ENCODE measurements at places on chromosomes 1 and 21.
A peak's percentile ranks its signal among the peaks of the same experiment; 100 is the strongest.

DNA sequence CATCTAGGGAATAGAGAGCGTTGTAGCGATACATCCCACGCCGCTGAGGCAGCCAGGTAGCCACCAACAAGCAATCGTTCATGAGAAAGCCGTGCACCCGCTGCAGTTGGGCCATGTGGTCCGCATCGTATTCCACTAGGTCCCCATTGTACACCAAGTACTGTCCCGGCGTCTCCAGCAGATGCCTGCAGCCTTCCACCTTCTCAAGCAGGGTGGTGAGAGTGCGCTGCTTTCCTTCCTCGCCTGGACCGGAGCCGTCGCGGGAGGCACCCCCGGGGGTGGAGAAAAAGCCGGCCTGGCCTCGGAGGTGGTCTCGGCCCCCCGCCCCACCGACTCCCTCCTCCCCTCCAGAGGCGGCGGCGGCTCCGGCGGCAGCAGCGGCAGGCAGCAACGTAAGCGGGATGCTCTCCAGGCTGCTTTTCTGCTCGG is 595 bp downstream of the EXOC8 start:
- no peak for DNase-seq

- DNase-seq, result no peak
These were observed 99.3 kb downstream of the CDC42BPA start for GRCh38 chr1:227218870-227219573.

DNA sequence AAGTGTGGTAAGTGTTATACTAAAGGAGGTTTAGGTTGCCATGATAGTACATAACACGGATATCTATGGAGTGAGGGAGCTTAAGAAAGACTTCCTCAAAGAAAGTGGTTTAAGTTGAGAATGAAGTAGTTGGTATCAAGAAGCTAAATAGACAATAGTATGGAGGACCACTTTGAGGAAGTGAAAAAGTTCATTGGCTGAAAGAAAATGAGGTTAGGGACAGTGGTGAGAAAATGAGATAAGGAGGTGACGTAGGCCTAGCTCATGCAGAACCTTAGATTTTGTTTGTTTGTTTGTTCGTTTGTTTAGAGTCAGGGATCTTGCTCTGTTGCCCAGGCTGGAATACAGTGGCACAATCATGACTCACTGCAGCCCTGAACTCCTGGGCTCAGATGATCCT is 72.2 kb upstream of the PPIH start:
- DNase-seq, result no peak

GRCh38 chr21:31878831-31879230 is 6.0 kb downstream of the HUNK start:
- DNase-seq, result no peak

DNA sequence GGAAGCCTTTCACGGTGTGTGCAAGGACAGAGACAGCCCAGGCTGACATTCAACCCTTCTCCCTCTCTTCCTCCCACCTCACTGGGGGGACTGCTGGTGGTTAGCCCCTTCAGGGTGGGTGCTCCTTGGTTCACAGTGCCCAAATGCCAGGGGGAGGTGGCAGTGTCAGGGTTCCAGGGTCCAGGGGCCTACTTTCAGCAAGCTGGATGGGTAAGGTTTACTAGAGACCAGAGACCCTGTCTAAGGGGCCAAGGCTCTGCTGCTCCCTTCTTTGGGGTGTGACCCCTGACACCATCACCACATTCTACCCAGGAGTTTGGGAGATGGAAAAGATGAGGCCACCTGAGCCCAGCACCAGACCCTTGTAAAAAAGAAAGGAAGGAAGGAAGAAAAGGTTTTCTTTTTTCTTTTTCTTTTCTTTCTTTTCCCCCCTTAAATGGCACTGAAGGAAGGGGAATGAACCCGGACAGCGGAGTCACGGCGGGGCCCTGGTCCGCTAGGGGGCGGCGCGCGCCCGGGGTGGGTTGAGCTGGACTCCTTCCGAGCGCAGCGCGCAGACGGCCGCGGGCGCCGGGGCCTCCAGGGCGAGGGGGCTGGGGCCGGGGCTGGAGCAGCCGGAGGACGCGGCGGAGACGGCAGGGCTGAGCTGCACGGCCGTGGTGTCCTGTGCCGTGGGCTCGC is 18.8 kb downstream of the KNCN start:
- peak; percentile 94 for DNase-seq

DNA sequence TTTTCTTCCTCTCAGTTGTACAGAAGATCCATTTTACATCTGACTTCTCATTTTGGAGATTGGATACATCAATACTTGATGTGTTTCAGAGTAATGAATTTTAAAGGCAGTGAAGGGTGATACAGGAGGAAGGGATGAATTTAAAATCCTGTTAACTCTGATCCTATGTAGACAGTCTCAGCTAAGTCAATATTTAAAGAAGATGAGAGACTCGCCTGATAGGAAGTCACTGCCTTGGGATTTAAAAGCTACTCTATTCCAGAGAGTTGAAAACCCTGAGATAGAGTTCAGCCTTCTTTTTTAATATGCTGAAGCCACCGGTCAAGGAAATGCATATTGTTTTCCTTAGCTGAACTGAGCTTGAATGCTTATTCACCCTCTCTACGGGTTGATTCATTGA is 42.7 kb downstream of the HUNK start:
- DNase-seq, result no peak

DNA sequence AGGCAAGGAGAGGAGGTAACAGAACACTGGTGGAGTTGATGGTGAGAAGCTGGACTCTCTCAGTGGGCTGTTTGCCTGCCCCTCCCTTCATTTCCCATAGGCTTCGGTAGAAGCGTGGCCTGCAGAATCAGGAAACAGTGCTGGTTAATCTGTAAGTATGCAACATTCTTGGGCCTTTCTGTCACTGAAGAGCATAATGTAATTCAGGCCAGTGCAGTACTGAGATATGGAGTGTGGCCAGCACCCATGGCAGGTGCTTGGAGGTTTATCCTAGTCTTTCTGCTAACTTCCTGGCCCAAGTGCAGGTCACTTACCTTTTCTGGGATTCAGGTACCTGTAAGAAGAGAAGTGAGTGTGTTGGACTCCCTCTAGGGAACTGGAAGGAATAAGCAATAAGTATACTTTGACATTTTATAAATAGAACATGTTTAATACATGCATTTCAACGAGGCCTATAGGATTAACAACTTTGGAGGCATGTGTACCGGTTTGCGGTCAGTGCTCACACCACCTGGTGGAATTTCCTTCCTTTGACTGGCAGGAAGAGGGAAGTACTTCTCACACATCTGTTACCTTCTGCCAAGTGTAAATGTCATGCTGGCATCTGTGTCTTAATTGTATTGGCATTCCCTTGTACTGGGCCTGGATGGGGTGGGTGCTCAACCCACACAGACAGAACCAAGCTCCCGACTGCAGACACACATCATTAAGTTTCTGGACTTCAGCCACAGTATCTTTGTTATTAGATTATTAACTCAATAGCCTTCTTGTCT is 105.5 kb downstream of the KIF26B start:
- no peak for DNase-seq

DNA sequence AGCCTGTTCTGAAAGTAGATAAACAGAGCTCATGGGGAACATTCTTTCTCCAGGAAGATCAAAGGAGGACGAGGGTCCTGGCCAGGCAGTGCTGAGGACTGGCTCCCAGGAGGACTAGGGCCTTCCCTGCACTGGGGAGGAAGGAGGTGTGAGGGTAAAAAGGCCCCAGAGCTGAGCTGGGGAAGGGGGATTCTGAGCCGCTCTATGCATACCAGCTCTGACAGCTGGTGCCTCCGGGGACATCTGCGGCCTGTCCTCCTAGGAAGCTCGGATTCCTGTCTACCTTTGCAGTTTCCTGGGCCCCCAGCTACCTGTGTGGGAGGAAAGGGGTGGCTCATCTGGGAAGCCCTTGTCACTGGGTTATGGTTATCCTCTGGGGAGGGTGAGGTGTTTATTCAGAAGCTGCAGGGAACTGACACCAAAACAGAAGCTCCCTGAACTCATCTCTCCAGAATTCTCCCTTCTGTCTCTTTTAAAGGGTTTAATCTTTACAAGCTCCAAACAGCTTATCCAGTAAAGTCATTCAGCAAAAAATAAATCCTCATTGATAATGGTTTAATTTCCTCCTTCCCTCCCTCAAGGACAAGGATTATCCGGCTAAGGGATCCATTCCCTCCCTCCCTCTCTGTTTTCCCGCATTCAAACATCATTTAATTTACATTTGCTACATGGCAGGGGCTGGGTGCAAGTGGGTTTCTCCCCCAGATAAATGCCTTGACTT is 31.0 kb downstream of the NENF start:
- no peak for DNase-seq

DNA sequence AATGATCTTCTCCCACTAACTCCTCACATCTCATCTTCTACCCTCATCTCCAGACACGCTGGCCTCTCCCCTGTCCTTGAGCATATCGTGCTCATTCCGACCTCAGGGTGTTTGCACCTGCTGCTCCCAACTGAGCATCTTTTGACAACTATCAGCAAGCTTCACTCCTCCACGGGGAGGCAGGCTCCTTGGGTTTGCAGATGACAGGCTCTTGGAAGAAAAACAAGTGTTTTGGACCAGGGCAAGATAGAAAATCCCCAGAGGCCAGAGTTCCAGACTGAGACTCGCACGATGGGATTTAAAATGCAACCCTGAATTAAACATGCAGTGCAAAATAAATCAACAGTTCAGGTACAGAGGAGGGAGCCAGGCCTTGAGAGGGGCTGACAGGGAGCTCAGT is 246.7 kb downstream of the PTPRU start:
- no peak for DNase-seq

GRCh38 chr21:41695513-41695912 is 71.3 kb downstream of the RIPK4 start:
- no peak for DNase-seq

DNA sequence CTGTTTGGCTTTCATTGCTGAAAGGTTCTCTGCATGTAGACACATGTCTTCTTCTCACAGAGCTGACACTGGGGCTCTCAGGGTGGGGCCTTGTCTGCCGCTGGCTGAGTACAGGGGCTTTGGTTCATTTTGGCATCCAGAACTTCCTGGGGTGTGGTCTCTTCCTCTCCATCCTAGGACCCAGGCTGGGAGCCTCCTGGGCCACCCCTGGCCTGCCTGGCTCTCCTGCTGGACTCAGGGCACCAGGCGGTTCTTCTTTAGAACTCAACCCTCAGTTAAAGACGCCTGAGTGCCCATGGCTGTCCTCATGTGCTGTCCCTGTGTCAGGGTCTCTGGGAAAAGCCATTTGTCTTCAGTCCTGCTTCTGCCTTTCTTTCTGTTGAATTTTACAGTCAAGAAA is 5.5 kb upstream of the KRTAP10-5 start:
- no peak for DNase-seq

GRCh38 chr1:10693152-10693496 is 103.3 kb downstream of the CASZ1 start:
- no peak for DNase-seq

- DNase-seq, result no peak
These were observed 1.6 kb downstream of the HSPB7 start for GRCh38 chr1:16015960-16016901.

GRCh38 chr1:175129997-175130648 is 62.5 kb downstream of the KIAA0040 start:
- no peak for DNase-seq

- DNase-seq, result no peak
These were observed 11.8 kb upstream of the XCL2 start for GRCh38 chr1:168555508-168556046.

- no peak for DNase-seq
These were observed 2.5 kb downstream of the FCRL2 start for GRCh38 chr1:157774412-157774811.

DNA sequence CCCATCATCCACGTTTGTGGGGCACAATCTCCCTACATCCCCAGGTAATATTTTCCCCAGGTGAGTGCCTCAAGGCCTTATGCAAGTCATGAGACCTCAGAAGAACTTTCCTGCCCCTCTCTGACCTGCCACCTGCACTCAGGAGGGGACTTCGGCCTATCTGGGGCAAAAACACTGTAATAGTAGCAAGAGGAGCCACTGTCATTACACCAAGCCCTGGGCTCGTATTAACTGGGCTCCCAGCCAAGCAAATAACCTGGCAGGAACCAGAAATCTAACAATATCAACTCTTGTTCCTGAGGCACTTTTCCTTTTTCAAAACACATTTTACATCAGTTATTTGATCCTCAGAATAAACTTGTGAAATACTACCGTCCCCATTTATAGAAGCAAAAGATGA is 30.9 kb downstream of the LAMB3 start:
- DNase-seq, result no peak

- no peak for DNase-seq
These were observed 89.5 kb upstream of the HIVEP3 start for GRCh38 chr1:42008264-42008663.

- no peak for DNase-seq
These were observed 10.2 kb upstream of the CREG1 start for GRCh38 chr1:167563579-167564246.

DNA sequence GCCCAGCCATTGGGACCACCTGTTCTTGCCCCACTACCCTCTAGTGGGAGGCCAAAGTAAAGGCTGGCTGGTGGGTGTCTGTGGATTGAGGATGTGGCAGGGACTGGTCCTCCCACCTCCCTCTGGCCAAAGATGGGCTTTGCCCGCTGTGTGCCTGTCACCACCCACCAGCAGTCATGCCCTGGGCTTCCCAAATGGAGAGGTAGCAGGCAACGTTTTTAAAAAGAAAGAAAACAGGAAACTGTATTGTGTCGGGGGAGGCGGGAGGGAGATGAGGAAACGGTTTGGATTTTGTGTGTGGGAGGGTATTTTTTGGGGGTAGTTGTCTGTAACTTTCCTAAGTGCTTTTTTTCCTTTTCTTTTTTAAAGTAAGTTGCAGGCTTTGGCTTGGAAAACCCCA is 30.1 kb downstream of the SZRD1 start:
- no peak for DNase-seq

GRCh38 chr1:1202831-1203560 is 3.4 kb downstream of the TNFRSF18 start:
- DNase-seq, result no peak

DNA sequence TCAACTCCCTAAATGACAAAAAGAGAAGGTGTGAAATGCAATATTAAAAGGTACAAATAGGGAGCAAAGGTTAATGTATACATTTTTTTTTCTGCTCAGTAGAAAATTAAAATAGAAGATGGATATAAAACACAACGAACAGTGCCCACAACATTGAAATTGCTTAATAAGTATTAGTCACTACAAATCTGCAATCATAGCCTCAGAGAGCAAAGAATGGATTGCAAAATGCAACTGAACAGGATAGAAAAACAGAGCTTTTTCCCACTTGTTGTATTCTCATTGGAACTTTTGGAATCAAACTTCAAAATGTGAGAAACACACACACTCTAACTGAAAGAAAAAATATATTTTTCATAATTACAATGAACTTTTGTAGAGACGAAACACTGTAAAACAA is 552.2 kb upstream of the NCAM2 start:
- no peak for DNase-seq

Data from GM03348 (cell line).